ENCODE measurements at places on chromosomes 11 and 22.

DNA sequence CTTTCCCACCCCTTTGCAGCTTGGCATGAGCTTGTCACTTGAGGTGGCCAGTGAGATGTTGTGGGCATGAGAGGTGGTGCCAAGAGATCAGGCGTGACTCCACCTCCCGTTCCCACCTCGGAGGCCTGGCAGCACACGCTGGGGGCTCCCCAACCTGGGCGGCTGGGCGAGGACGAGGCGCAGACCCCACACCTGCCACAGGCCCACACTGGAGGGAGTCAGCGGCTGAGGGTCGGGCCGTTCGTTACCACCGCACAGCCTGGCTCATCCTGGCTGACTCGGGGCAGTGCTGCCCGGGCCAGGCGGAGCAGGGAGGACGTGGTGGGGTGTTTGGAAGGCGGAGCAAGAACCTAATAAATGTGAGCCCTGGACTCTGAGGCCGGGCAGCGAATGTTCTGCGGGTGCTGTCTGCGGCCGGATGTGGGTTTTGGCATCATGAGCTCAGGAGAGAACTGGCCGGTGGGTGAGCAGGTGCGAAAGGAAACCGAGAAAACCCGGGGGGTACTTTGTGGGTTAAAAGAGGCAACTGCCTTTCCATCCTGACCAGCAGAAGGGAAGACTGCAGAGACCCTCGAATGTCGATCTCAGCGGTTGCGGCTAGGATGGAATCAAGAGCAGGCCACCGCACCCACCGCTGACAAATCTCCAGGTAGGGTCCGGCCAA, 10.2 kb upstream of the IFITM3 start:
- no peak for DNase-seq

DNA sequence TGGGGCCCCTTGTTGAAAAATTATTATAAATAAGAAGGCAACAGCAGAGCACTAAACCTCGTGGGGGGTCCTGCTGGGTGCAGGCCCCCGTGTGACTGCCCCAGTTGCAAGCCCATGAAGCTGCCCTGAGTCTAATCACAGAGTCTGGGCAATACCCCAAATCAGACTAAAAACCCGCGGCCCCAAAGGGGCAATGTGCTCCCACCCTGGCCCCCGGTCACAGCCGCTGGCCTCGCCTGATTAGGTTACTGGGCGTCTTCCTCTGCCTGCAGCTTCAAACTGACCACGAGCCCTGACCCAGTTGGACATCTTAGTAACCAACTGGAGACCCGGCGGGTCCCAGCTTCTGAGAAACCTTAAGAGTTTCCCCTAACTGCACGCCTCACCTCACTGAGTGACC, 1.6 kb downstream of the CXCR5 start:
- no peak for DNase-seq

DNA sequence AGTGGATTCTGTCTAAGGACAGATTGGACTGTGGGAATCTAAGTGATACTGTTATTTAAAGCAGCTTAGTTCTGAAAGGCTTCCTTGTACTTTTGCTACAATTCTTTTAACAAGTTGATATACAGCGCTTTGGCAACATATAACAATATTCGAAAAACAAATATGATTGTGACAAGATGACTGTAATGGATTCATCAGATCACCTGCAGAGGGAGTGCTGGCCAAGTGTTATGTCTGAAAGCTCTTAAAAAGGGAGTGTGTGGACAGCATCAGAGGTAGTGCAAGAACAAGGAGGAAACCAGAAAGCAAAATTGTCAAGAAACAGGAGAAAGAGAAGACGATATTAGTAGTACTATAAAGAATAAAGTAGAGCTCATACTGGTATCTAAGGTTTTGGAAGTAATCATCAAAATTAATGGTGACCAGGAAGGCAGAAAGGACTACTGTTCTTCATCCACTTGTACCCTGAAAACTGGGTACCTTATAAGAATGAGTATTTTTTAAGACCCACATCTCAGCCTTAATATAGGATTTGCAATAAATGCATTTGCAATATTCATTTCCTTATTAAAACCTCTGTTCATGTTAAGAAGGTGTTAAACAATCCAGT, 1112.0 kb upstream of the CCDC90B start:
- DNase-seq, result no peak

DNA sequence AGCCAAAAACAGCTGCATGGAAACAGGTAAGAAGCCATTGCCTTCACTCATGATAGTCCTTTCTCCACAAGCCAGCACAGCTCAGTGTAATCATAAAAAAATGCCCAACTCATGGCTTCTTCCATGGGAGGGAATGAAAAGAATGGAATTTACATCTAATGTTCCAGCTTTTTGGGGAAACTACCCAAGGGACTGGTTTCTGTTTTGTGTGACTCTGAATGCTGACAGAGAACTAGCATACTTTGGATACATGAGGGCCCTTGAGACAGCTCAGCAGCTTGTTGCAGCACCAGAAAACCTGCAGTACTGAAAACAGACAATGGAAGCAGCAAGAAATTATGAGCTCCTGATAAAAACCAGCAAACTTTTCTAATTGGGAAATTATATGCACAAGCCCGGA, 24.2 kb upstream of the HORMAD2 start:
- DNase-seq, result no peak

DNA sequence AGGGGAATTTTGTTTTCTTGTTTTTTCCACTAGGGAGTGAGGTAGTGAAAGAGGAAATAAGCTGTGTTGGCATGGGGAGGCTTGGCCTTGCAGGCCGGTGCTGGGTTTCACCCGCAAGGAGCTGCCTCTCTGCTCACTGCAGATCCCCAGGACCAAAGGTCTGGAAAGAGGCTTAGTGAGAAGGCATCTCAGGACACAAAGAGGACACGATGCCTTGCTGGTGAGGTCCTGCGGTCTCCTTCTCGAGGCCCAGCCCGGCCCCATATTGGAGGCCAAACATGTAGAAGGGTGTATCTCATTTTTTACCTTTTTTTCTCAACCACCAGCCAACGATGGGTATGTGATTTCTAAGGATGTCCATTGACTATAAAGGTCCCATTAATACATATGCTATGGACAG, 17.6 kb downstream of the TIMP3 start:
- no peak for DNase-seq

DNA sequence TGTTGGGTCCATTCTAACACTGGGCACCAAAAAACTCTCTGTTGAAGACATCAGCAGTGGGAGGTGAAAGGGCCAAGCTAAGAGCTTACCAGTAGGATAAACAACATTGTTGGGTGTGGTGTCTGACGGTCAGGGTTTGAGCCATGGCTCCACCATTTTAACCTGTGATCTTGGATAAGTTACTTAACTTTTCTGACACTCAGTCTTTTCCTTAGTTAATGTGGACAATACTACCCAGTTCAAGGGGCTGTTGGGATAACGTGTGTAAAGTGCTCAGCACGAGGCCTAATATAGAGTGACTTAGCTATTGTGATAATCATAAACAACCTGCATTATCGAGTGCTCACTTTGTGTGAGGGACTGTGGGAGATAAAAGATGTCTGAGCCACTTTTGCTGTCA, 6.1 kb downstream of the UCP3 start:
- no peak for DNase-seq

DNA sequence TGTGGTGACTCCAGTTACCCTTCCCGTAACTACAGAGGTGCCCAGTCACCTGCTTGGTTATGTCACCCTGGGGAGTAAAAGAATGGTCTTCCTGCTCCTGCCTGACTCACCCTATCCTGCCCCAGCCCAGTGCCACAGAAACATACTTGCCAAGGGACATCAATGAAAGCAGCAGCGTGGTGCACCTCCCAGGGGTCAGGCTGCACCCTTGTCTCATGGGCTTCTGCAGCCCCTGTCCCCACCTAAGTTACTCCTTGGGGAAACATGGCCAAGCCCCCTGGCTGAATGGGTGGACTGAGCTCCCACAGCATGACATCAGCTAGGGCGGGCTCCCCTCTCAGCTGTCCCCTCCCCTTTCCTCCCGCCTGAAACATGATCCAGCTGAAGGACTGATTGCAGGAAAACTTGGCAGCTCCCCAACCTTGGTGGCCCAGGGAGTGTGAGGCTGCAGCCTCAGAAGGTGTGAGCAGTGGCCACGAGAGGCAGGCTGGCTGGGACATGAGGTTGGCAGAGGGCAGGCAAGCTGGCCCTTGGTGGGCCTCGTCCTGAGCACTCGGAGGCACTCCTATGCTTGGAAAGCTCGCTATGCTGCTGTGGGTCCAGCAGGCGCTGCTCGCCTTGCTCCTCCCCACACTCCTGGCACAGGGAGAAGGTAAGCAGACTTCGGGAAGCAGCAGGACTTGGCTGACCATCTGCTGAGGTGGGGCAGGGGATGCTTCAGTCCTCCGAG, at the start of gene HTR3A:
Gene HTR3A (plus strand): TSS at position 368 of the 730 bp plus-strand sequence. CDS start 218 bp downstream, at position 586.
- DNase-seq, result no peak

DNA sequence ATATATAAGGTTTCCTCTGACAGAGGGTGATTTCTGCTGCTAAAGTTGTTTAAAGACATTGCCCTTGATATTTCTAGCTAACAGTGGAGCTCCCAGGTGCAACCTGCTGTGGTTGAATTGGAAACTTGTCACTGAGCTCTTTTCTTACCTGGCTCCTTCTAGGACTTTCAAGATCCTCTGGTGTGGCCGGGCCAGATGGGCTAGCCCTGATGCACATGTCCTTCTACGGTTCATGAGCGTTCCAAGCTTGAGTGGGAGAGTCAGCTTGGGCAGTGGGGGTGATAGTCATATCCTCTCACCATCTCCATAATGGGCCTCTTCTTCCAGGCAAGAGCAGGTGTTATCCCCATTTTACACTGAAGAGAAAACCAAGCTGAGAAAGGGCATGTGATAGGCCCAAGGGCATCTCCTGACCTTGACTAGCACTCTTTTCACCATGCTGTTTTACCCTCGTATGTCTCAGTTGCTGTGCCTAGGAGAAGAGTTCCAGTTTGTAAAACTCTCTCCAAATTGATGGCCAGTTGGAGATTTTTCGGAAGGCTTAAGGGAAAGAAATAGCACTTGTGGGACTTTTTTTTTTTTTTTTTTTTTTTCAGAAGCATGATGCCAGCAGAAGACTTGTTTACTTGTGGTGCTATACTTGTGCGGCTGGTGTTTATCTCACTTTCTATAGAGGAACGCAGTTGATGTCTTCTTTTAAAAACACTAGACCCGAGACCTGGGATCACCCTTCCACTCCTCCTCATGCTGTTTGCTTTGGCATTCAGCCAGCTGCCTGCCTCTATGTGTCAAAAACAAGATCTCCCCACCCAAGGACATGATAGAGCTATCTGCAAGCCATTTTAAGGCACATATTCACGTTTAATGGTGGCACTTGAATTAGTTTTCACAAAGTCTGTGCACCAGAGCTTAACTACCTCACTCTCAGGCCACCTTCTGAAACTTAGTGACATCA, 32.6 kb downstream of the TEAD1 start:
- DNase-seq, result no peak

- DNase-seq, result no peak
Measured at GRCh38 chr22:50053861-50054260, 4.2 kb downstream of the TTLL8 start.

DNA sequence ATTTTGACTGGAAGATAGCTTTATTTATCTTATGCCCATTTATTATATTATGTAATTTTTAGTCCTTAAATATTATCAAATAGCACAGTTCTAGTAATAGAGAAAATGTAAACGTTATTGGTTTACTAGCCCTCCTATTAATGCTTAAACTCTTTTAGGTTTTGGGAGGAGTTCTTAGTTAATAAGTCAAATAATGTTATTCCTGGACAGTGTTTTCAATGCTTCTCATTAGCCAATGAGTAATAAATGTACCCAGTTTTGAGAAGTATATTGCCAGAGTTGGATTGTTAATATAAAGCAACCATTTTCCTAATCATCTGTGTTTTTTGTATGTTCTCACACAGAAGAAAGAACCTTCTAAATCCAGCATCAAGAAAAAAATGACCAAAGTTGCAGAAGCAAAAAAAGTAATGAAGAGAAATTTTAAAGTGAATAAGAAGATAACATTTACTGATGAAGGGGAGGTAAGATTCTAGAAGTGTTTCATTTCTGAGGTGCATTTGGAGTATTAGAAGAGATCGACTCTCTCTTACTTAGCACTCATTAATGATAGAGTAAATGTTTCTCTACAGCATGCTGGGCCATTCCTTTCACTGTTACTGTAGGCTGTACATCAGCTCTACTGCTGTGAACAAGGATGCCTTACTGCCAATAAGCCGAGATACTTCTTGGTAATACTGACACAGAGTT, 173.4 kb downstream of the DDX10 start:
- no peak for DNase-seq
